ENCODE measurements at places on chromosomes 11 and 22.
A peak's percentile ranks its signal among the peaks of the same experiment; 100 is the strongest.

GRCh38 chr11:35065566-35065965 lies 73.4 kb upstream of the CD44 start:
- no peak for DNase-seq

GRCh38 chr11:14414470-14415461 lies 55.8 kb upstream of the RRAS2 start:
- no peak for DNase-seq

- DNase-seq, result no peak
These were observed 40.2 kb upstream of the CELSR1 start for GRCh38 chr22:46577368-46578249.

DNA sequence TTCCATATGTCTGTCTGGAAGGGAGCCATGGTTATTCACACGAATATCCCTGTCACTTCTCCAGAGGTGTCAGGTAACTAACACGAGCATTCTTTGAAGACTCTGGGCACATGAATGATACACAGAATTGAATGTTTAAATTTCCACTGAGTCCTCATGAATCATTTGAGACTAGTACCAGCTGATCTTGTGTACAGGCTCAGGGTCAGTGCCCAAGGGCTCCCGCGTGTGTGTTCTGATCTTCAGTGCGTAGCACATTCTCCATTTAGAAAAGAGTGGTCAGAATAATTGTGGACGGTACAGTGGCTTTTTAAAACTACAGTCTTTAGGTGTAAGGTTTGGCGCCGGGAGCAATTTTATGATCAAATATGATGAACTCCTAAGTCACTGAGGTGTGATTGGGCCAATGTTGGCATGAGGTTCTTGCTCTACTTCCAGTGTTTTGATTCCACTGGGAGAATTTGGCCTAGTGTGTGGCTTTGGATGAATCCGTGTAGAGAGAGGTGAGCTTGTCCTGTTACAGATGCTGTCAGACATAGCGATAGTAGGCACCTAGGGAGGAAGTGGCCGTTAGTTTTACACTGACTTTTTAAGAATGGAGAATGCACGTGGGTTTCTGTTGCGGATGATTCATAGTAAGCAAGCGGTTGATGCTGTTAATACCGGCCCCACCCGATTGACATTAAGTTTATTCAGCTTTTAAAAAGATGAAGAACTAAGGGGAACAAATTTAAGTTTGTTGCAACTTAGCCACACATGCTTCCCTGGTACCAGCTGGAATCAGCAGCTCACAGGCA lies 22.2 kb downstream of the NUP50 start:
- no peak for DNase-seq

DNA sequence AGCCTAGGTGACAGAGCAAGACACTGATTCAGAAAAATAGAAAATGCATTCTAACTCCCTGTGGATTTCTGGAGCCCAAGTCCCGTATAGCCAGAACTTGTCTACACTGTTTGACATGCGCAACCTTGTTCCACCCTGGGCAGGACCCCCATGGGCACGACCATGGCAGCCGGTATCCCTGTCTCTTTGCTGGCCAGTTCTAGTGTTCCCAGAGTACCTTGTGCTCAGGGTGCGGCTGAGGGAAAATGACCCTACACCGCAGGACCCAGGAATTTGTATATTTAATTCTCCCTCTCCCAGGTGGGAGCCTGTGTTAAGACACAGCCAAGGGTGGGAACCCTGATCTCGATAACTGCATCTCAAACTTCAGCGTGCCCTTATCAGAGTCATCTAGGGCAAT lies 36.7 kb upstream of the RIC3 start:
- no peak for DNase-seq

- no peak for DNase-seq
These were observed 569 bp upstream of the YPEL1 start for GRCh38 chr22:21736084-21736642.

DNA sequence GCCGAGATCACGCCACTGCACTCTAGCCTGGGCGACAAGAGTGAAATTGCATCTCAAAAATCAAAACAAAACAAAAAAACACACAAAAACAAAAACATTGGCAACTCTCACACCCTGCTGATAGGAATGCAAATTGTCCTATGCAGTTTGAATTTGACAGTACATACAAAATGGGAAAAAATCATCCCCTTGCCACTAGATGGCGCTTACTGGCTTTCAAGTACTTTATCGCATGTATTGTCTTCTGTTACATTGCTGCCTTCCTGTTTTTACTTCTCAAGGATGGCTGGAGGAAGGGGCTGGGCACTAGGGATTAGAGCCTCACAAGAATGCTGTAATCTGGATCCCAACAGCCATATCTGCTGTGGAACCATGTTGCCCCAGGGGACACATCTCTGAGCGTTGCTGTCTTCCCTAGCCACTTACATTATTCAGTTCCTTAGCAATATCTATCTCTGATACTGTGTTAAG lies 59.4 kb upstream of the A4GALT start:
- DNase-seq, result peak; percentile 65

DNA sequence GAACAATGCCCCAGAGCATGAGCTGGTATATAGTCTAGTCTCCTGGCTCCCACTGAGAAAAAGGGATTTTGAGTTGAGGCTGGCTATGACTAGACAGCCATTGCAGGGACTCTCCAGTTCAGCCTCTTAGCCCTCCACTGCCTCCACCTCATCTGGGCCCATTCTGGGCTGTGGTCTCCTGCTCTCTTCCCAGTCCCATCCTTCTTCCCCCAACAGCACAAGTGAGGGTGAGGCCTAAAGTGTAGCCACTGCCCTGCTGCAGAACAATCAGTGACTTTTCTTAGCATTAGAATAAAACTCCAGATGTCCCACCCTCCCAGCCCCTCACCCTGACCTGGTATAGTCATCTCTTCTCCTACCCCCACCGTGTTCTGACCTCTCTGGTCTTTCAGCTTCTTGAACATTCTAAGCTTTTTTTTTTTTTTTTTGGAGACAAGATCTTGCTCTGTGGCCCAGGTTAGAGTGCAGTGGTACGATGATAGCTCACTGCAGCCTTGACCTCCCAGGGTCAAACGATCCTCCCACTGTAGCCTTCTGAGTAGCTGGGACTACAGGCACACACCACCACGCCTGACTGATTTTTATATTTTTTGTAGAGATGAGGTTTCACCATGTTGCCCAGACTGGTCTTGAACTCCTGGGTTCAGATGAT lies 4.3 kb downstream of the MED15 start:
- no peak for DNase-seq

DNA sequence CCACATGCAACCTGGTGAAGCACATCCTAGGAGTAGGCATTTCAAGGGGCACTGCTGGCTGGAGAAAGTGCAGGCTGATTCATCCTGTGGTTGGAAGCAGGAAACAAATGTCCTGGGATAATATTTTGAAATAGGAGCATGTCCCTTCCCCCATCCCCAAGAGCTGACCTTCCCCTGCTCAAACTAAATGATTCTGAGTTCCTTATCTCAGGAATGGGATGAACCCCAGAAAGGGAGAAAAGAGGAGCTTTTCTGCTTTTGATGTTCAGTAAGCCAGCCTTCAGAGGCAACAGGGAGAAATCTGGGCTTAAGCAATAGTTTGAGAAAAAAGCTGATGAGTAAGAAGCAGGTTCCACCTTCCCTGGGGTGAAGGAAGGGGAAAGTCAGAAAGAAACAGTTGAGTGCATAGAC lies 19.5 kb upstream of the SPON1 start:
- DNase-seq, result no peak

DNA sequence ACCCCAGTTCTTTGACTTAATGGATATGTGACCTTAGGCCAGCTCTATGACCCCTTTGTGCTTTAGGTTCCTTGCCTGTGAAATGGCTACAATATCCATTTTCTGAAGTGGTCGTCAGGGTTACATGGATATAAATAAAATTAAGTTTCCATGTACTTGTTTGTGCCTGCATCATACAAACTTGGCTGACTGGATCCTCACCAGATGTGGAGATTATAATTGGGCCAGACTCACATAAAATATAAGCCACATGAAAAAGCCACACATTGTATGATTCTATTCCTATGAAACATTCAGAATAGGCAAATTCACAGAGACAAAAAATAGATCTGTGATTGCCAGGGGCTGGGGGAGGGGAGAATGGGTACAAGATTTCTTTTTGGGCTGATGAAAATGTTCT lies 100.9 kb upstream of the USP47 start:
- no peak for DNase-seq

DNA sequence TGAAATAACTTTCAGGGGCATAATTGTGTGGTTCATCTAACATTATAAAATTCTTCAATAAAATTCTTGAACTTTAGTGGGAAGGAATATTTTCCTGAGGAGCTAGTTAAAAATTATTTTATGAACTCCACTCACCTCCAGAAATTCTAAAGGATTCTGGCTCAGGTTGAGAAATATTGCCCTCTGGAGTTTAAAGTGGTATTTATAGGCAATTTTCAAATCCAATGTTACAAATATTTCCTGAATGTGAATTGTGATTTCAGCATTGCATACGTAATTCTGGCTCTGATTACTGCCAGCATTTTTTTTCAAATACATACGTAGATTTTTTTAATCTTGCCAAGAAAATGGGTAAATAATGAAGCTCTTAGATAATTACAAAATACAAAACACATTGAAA lies 598.2 kb upstream of the ANO3 start:
- no peak for DNase-seq

DNA sequence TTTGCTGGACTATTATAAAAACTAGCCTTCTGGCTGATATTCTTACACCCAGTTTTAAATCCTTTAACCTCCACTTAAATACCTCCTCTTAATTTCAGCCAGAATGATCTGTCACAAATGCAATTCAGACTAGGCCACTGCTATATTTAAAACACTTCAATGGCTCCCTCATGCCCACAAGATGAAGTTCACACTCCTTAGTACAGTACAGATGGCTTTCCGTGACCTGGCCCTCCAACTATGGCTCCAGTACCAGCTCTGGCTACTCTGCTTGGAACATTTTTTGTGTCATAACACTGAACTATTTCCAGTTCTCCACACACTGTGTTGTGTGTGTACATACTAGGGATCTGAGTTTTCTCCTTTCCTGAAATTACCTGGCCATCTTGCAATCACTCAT lies 353.4 kb downstream of the SOX6 start:
- DNase-seq, result no peak

GRCh38 chr11:71279916-71280645 lies 27.7 kb upstream of the SHANK2 start:
- no peak for DNase-seq

DNA sequence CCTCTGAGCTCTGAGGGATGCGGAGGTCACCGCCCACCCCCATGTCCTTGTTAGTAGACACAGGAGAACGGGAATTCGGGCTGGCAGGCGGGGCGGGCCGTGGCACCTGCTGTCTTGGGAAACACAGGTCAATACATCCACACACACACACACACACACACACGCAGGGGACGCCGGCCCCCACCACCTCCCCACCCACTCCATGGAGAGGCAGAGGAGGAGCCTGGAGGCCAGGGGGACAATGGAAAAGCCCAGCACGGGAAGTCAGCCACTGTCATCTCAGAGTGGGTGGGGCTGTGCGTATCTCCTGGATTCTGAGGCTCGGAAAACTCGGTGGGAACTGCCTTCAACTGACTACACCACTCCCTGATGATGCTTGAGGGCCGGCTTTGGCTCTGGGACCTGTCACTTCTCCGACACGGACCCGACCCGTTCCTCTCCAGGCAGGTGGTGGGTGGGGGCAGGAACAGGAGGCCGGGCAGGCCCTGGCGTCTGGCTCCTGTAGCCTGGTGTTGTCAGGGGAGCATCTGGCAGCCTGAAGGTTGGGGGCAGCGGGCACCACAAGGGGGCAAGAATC lies 18.5 kb upstream of the TMEM184B start:
- no peak for DNase-seq

- no peak for DNase-seq
These were observed 96.4 kb upstream of the LDLRAD3 start for GRCh38 chr11:35847473-35847872.

DNA sequence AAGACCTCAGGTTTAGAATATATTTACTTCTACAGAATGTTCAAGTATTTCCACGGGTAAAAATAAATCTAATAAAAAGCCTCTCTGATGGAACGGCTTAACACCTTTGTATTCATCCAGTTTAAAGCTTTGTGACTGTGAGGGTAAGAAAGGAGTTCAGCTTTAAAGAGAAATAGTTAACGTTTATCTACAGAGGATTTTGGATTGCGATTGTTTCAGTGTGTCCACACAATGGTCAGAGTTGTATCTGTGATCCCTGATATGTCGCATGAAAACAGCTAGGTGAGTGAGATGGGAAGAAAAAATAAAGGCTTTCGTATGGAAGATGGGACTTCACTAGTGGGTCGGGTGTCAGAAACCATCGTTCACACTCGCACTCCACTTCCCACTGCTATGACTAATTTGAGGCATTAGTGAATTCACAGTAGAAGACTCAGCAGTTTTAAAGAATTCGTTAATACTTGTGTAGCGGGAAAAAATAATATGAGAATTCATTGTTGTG lies 1.6 kb downstream of the APLP2 start:
- DNase-seq, result no peak

- no peak for DNase-seq
These were observed 24.6 kb upstream of the ZBTB16 start for GRCh38 chr11:114034956-114035355.

DNA sequence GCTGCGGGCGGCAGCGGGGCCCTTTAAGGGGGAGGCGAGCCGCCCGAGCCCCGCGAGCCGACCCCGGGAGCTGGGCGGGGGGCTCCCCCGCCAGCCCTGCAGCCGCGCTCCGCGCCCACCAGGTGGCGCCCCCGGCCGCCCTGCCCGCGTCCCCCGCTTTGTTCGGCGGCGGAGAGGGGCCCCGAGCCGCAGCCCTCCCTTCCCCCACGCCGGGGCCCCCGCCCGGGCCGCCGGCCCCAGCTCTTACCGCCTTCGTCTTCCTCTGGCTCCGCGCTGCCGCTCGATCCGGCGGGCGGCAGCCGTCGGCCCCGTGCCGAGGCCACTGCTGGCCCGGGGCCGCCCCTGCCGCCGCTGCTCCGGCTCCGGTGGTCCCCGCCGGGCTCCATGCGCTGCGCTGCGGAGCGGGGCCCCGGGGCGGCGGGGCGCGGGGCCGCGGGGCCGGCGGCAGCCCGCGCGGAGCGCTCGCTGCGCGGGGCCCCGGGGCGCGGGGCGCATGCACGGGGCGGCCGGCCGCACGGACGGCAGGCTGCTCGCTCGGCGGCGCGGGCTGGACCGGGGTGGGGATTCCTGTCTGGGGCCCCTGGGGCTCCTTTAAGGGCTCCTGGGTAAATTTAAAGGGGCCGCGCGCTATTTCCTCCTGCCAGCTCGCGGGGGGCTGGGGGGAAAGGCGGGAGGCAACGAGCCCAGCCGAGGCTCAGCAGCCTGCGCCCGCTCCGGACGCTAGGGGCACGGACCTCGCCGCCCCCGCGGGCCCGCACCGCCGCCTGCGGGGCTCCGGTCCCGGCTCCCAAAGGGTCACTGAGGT lies at the start of gene ZFTA:
TSS of gene ZFTA (minus strand) at position 539 of the 805 bp plus-strand sequence. CDS start at position 386, 153 bp downstream.
- peak; percentile 83 for DNase-seq

DNA sequence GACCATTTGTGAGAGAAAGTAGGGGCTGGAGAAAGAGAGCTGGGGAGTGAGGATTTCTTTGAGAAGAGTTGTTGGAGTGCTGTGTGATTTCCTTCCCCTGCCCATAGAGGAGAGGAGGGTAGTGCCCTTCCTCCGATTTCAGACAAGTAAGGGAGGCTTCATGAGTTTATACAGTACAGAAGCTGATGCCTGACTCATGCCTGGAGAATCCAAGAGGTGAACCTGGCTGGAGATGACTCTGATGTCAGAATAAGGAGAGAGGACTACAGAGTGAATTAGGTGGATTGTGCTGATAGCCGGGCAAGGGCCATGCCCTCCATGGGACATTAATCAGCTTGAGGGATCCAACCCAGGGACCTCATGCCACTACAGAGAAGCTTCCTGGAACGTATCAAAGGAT lies 91.6 kb downstream of the FAR1 start:
- DNase-seq, result no peak
